Osteoblast (primary cell): ENCODE measurements at places on chromosomes 12 and 14. TPM values are rescaled to one million over a fixed set of nuclear protein-coding genes. Genes with fewer than 3 reads are reported as not detected.

DNA sequence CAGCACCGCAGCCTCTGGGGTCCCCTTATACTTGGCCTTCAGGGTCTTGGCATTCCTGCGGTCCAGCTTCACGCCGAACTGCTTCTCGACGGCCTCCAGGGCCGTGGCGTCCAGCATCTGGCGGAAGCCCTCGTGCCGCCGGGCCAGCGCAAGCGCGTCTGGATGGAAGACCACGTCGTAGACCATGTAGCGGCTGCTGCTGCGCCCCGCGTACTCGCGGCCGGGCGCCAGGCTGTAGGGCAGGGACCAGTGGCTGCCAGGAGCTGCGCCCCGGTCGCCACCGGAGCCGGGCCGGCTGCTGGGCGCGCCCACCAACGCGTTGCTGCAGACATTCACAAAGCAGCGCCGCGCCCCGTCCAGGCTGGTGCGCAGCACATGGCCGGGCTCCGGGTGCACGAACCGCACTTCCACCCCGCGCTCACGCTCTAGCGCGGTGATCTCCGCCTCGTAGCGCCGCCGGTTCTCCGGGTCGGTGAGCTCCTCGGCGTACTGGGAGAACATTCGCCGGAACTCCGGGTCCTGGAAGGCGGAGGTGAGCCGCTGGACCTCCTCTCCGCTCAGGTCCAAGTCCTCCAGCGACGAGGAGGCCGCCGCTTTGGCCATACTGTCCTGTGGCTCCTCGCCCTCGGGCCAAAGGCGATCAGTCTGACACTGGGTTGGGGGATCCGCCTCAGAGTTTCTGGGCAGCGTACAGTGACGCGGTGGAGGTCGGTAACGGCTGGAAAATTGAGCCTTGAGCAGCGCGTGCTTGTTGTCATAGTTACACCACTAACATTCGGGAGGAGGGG, at the start of gene DNAAF2:
Gene DNAAF2, minus strand, starts transcription at position 698 of the 788 bp plus-strand sequence. Its CDS starts 95 bp downstream, at position 603.
- H3K4me3 ChIP-seq, result peak within 1 kb of the TSS; percentile 97
- H3K4me1 ChIP-seq, result peaks cover 6% of the 10 kb centered on the region
- peaks cover 15% of the 10 kb centered on the region for H3K36me3 ChIP-seq
- peak within 1 kb of the TSS; percentile 95 for H3K27ac ChIP-seq
- H3K27me3 ChIP-seq, result no peaks in the 10 kb centered on the region

DNA sequence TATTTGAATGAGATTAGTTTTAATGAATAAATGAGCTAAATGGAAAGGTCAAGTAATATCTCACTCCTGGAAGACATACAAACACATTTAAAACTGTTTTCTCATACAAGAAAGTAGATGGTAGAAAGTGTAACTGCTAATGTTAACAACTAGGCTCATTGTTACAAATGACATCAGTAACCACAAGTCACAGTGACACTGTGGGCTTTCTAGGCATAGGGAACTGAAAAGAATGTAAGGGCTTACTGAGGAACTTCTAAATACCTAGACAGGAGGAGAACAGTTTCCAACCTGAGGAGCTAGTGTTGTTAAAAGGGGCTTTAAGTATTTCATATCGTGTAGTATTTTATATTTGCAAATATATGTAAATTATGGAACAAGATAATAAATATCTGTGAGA, 17.5 kb upstream of the ERGIC2 start:
- DNase-seq, result no peak
- H3K27ac ChIP-seq, result no peak overlapping the region
- H3K4me1 ChIP-seq, result no peaks in the 10 kb centered on the region
- H3K4me3 ChIP-seq, result no peak overlapping the region

DNA sequence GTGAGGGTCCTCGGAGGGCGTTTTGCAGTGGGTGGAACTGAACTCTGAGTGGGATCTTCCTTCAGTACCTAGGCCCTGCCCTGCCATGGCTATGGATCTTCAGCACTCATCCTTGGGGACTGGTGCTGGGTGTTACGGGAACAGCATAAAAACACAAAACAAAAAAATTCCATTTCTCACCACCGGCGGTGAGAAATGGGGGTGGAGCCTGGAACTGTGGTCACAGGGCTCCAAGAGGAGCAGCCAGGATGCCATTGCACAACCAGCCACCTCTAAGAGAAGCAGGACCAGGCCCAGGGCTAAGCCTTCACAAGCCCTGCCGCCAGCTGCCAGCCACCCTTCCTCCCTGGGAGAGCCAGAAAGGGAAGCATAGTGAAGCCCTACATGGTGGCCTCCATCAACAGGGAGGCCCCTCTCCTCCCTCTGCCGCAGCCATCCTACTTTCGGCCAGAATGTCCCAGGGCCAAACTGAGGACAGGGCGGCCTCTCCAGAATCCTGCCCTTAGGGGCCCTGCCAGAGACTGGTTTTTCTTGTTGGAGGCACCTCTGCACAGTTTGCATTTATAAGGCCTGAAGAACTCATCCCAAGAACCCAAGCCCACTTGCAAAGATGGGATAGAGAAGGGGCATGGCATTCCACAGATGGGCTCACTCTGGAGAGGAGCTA, 76.5 kb downstream of the VCPKMT start:
- H3K27ac ChIP-seq, result peak overlapping the region; percentile 94
- H3K36me3 ChIP-seq, result no peaks in the 10 kb centered on the region
- no peak for DNase-seq
- no peaks in the 10 kb centered on the region for H3K27me3 ChIP-seq
- H3K4me1 ChIP-seq, result peaks cover 46% of the 10 kb centered on the region

DNA sequence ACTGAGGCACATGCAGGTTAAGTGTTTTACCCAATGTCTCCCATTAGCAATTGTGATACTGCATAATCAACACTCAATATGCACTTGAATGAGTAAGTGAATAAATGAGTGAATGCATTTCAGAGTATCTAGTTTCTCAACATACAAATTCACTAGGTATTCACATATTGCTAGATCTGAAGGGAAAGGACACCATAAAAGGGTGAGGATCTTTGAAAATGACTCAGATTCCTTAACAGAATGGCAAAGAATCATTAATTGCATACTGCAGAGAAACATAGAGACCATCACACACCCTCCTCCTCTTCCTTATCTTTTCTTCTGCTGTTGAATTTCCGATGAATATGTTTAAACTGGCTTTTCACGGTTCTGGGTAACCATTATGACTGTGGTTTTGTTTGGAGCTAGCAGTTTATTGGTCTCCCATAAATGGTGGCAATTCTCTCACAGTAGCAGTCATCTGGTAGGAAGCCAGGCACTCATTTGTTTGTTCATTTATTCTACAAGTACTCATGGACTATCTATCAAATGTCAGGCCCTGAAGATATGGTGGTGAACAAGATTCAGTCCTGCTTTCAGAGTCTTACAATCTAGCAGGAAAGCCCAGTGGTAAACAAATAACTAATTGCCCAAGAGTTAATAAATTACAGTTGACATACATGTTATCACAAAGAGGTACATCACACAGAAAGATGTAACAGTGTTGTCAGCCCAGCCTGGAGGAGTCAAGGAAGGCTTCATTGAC, 70.2 kb downstream of the LLPH start:
- H3K4me1 ChIP-seq, result peaks cover 18% of the 10 kb centered on the region
- DNase-seq, result no peak
- no peaks in the 10 kb centered on the region for H3K36me3 ChIP-seq
- no peaks in the 10 kb centered on the region for H3K27me3 ChIP-seq

DNA sequence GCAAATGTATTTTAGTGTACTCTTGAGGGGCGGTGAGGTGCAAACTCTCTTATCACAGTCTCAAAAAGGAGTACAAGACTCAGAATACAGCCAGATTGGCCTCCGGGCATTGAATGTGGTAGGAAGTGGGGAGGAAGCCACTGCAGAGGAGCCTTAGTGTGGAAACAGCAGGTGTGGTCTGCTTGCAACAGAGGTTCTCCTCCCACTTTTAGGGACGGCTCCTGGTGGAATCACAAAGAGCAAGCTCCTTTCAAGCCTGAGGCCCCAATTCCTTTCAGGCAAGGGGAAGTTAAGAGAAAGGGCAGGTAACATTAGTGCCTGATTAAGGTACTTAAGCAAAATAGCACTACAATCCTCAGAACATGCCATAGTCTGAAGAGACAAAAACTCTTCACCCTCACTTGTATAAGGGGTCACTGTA, 23.7 kb upstream of the SLC2A3 start:
- H3K27ac ChIP-seq, result peak overlapping the region; percentile 19
- no peak overlapping the region for H3K4me3 ChIP-seq
- H3K36me3 ChIP-seq, result no peaks in the 10 kb centered on the region
- peak; percentile 39 for DNase-seq

DNA sequence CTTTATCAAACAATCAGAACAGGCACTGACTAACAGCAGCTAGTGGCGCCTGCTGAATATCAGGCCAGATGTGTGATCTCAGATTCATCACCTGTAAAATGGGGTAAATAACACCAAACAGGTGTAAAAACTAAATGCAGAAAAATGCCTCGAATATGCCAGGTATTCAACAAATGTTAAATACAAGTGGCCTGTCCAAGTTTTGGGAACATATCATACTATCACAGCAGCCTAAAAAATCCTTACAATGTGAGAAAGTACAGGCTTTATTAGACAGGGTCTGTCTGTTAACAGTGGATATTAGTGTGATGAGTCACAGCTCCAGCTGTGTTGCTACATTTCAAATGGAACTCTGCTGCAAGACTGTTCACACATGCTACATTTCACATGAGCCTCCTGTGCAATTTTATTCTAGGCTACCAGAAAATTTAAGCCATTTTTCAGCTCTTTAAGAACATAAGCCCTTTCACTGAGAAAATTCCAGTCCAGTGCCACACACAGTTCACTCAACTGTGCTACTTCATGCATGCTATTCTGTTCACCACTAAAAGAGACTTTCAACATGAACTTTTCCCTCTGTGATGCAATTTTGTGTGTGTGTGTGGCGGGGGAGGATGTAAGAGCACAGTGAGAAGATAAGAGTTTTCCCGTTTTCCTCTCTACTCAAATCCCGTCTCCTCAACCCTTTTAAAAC, 56.7 kb downstream of the MSRB3 start:
- no peak overlapping the region for H3K4me3 ChIP-seq
- H3K27me3 ChIP-seq, result no peaks in the 10 kb centered on the region
- peaks cover 32% of the 10 kb centered on the region for H3K36me3 ChIP-seq
- peak; percentile 65 for DNase-seq
- H3K4me1 ChIP-seq, result peaks cover 14% of the 10 kb centered on the region
- H3K27ac ChIP-seq, result peak overlapping the region; percentile 21

GRCh38 chr12:90323217-90323616, 614.6 kb upstream of the ATP2B1 start:
- no peaks in the 10 kb centered on the region for H3K27me3 ChIP-seq
- H3K36me3 ChIP-seq, result no peaks in the 10 kb centered on the region
- DNase-seq, result no peak
- no peak overlapping the region for H3K27ac ChIP-seq

The OR4E2 gene
- total RNA-seq, result not detected in 2 replicates

The DAO gene
- total RNA-seq, result not detected in 2 replicates

The CNIH1 gene
- total RNA-seq, result 153 and 220 TPM in 2 replicates

The GPRC5D gene
- not detected in 2 replicates for total RNA-seq

The AICDA gene
- not detected in 2 replicates for total RNA-seq
